Activated CD4-positive, alpha-beta T cell treated with anti-CD3 and anti-CD28 coated beads, Interleukin-2, amount 10 ng/mL, durations not matched to agents 24 days and 14 days (primary cell): ENCODE measurements at places on chromosomes 12 and 14.

GRCh38 chr12:12583510-12584178 is 21.0 kb upstream of the DUSP16 start:
- H3K27me3 ChIP-seq = no peaks in the 10 kb centered on the region
- H3K27ac ChIP-seq = peak overlapping the region; percentile 79
- no peak overlapping the region for H3K4me3 ChIP-seq

DNA sequence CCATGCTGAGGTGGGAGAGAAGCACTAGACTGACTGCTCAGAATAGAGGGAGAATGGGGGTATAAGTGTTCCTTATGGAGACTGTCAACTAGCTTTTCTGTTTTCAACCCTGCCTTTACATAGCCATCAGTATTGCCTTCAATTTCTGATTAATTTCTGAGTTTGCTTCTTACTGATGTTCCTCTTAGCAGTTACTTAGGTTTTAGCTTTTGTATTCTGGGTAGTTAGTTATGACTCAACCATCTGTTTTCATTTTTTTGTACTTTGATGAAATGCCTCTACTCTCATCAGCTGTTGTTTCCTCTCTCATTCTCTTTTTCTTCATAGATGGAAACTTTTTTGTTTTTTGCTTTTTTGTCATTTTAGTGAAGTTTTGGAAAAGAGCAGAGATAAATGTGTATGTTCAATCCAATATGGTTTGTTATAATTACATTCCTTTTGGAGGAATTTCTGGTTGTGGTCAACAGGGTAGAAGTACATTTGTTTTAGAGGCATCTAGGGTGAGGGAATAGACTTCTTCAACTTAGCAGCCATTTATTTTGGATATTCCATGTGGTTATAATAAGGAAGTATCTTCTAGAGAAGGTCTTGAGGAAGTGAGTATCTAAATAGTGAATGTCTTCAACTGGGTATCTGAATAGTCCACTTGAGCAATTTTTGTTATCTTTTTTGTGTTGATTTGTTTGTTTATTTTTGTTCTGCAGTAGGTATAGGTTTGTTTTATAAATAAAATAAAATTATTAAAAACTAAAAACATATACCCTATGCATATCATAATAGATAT is 29.6 kb downstream of the PMCH start:
- H3K27ac ChIP-seq = peak overlapping the region; percentile 83
- H3K27me3 ChIP-seq = no peaks in the 10 kb centered on the region
- no peak for DNase-seq
- peak overlapping the region; percentile 10 for H3K4me3 ChIP-seq
- peaks cover 24% of the 10 kb centered on the region for H3K36me3 ChIP-seq
- peaks cover 20% of the 10 kb centered on the region for H3K4me1 ChIP-seq

- no peaks in the 10 kb centered on the region for H3K36me3 ChIP-seq
- H3K4me3 ChIP-seq = no peak overlapping the region
- H3K27ac ChIP-seq = no peak overlapping the region
- no peak for DNase-seq
- H3K4me1 ChIP-seq = no peaks in the 10 kb centered on the region
Observed at GRCh38 chr12:44433659-44434058, 442.5 kb downstream of the NELL2 start.

- no peaks in the 10 kb centered on the region for H3K4me1 ChIP-seq
- H3K27me3 ChIP-seq = no peaks in the 10 kb centered on the region
- H3K36me3 ChIP-seq = no peaks in the 10 kb centered on the region
- H3K4me3 ChIP-seq = no peak overlapping the region
Observed at GRCh38 chr12:128570191-128571065, 253.3 kb downstream of the SLC15A4 start.

GRCh38 chr12:106113446-106113823 is 25.3 kb downstream of the NUAK1 start:
- no peak overlapping the region for H3K4me3 ChIP-seq
- no peak for DNase-seq
- no peaks in the 10 kb centered on the region for H3K36me3 ChIP-seq
- peaks cover 16% of the 10 kb centered on the region for H3K27me3 ChIP-seq
- peak overlapping the region; percentile 48 for H3K27ac ChIP-seq
- H3K4me1 ChIP-seq = peaks cover 6% of the 10 kb centered on the region

GRCh38 chr14:37903343-37904191 is 304.1 kb upstream of the SSTR1 start:
- H3K4me1 ChIP-seq = peaks cover 2% of the 10 kb centered on the region
- no peak overlapping the region for H3K4me3 ChIP-seq
- H3K27ac ChIP-seq = no peak overlapping the region
- no peaks in the 10 kb centered on the region for H3K36me3 ChIP-seq

- no peak for DNase-seq
- H3K4me1 ChIP-seq = no peaks in the 10 kb centered on the region
- H3K27ac ChIP-seq = no peak overlapping the region
- no peaks in the 10 kb centered on the region for H3K27me3 ChIP-seq
- no peaks in the 10 kb centered on the region for H3K36me3 ChIP-seq
Observed at GRCh38 chr14:83042858-83043257, 1509.2 kb upstream of the SEL1L start.

DNA sequence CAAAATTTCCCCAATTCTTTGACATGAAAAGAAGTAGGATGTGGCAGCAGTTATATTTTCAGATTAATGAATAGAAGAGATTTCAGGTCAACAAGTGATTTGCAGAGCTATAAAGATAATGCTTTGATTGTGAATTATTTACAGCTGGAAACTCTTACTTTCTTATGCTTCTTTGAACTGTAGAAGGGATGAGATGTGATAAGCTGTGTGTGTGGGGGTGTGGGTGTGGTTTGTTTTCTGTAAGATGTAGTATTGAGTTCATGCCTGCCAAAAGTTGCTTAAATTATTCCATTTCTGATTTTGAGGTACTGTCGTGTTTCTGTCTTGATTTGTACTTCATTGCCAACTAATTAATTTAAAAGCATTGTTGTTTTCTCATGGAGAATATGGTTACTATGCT is 22.7 kb downstream of the AEBP2 start:
- peaks cover 19% of the 10 kb centered on the region for H3K4me1 ChIP-seq
- no peak overlapping the region for H3K4me3 ChIP-seq
- no peaks in the 10 kb centered on the region for H3K27me3 ChIP-seq

- no peaks in the 10 kb centered on the region for H3K36me3 ChIP-seq
- peak within 1 kb of the TSS; percentile 82 for H3K4me3 ChIP-seq
- H3K27me3 ChIP-seq = peaks cover 64% of the 10 kb centered on the region
- H3K4me1 ChIP-seq = peaks cover 12% of the 10 kb centered on the region
- DNase-seq = peak; percentile 72
- H3K27ac ChIP-seq = peak within 1 kb of the TSS; percentile 54
Observed at GRCh38 chr12:25958428-25959070, at the start of gene RASSF8. Gene RASSF8, plus strand, starts transcription at chr12:25958682. Its CDS starts 96,662 bp downstream, at chr12:26055344.

DNA sequence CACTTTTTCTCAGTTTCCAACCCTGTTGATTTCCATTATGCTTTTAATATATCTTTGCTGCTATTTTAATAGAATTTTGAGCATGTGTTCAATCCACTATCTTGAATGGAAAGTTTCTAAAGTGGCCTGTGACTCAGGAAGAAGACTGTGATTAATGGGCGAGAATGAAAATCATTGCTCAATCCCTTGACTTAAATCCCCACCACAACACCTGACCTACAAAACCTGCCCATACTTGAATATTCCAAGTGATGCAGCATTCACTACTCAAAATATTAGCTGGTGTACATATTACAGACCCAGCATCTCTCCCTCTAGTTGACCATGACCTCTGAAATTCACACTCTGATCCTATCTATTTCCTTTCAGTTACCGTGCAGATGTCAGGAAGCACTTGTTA is 1.3 kb upstream of the OAS3 start:
- DNase-seq = no peak
- H3K27ac ChIP-seq = peak overlapping the region; percentile 55
- H3K36me3 ChIP-seq = peaks cover 14% of the 10 kb centered on the region
- H3K4me3 ChIP-seq = peak overlapping the region; percentile 13
